ENCODE measurements at places on chromosomes 6 and 20. TPM values are rescaled to one million over a fixed set of nuclear protein-coding genes. Genes with fewer than 3 reads are reported as not detected.

TCF21 gene
- 5.2 TPM for total RNA-seq

THBS2 gene
- 270 TPM for total RNA-seq

C20orf96 gene
- total RNA-seq = 5.0 TPM

CST2 gene
- not detected for total RNA-seq

TBC1D20 gene
- 47.0 TPM for total RNA-seq

PRPH2 gene
- total RNA-seq = 1.4 TPM

TMEM74B gene
- 0.42 TPM for total RNA-seq

CBLN4 gene
- 0.32 TPM for total RNA-seq

SLC12A5 gene
- total RNA-seq = 1.7 TPM

CCDC170 gene
- total RNA-seq = 2.4 TPM

SUMO4 gene
- total RNA-seq = 1.2 TPM

HLA-DMA gene
- 42.9 TPM for total RNA-seq

SLC18B1 gene
- 17.8 TPM for total RNA-seq

SULF2 gene
- total RNA-seq = 68.7 TPM

DZANK1 gene
- total RNA-seq = 1.3 TPM

GMPR gene
- 5.9 TPM for total RNA-seq

HCRTR2 gene
- not detected for total RNA-seq

LAMP5 gene
- 0.22 TPM for total RNA-seq

IBTK gene
- 31.6 TPM for total RNA-seq

PDE10A gene
- total RNA-seq = 15.6 TPM

MYB gene
- total RNA-seq = 0.16 TPM

PKHD1 gene
- not detected for total RNA-seq

RALGAPA2 gene
- total RNA-seq = 46.7 TPM

SPATA25 gene
- total RNA-seq = 4.0 TPM

WFDC10B gene
- total RNA-seq = not detected

SYTL3 gene
- total RNA-seq = 4.1 TPM

MYL9 gene
- 518 TPM for total RNA-seq

CD24 gene
- 2.1 TPM for total RNA-seq

PPP1R14C gene
- 0.26 TPM for total RNA-seq
